Stimulated activated CD8-positive, alpha-beta memory T cell treated with anti-CD3 and anti-CD28 coated beads, Interleukin-7, amount 100 ng/mL, for 4 hours (primary cell): ENCODE measurements at places on chromosomes 13 and 19.

GRCh38 chr19:35077411-35078223 lies 36.1 kb downstream of the HPN start:
- no peak for DNase-seq

DNA sequence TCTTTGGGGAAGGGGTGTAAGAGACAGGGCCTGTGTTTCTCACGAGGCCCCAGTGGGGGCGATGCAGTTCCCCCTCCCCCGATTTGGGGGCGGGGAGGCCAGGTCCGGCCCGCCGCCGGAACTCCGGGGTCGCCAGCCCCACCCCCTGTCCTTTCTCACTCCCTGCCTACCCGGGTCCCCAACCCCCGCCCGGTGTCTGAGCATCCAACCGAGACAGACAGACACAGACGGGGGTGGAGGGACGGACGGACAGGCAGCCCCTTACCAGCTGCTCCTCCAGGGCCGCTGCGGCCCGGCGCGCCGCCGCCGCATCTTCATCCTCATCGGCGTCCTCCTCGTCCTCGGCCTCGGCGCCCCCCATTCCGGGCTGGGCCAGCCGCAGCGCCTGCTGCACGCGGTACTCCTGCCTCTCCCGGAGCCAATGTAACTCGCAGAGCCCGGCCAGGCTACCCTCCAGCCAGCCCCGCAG lies 397 bp downstream of the DACT3 start:
- DNase-seq: no peak

GRCh38 chr13:77580748-77581147 lies 45.2 kb downstream of the SCEL start:
- DNase-seq: no peak

- DNase-seq: no peak
Measured at GRCh38 chr19:32349051-32349450, 3.6 kb downstream of the ZNF507 start.

DNA sequence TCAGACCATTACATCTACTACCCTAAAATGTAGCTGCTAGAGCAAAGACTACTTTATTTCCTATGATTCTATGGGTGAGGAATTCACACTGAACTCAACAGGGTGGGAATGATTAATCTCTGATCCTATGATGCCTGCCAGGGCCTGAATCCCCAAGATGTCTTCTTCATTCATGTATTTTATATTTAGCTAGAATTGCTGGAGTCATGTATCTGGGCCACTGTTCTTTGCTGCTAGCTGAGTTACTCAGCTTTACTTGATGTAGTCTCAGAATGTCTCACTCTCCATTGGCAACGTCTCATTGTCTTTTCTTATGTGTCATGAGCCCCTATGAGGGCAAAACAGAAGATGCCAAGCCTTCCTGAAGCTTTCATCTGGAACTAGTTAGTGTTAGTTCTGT lies 21.1 kb downstream of the ZNF582 start:
- DNase-seq: no peak

DNA sequence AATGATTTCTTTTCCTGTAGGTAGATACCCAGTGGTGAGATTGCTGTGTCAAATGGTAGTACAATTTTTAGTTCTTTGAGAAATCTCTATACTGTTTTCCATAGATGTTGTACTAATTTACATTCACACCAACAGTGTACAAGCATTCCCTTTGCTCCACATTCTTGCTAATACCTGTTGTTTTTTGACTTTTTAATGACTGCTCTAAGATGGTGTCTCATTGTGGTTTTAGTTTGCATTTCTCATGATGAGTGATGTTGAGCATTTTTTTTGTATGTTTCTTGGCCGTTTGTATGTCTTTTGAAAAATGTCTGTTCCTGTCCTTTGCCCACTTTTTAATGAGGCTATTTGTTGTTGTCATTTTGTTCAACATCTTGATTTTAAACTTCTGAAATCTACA lies 103.3 kb downstream of the DGKH start:
- no peak for DNase-seq

DNA sequence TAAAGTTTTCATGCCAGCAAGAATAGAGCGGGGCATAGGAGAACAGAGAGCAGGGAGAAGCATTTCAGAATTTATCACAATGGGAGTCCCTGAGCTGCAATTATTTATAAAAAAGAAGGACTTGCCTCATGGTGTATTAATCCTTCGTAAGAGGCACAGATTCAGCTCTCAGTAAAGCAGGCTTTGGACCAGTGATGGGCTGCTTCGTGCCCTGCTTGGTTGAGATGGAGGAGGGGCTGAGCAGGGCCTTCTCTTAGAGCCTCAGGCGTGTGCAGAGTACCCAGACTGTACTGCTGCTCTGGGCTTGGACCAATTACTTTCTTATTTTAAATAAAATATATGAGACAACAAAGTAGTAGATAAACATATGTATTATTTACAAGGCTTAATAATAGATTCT lies 265.7 kb upstream of the SLC10A2 start:
- no peak for DNase-seq

DNA sequence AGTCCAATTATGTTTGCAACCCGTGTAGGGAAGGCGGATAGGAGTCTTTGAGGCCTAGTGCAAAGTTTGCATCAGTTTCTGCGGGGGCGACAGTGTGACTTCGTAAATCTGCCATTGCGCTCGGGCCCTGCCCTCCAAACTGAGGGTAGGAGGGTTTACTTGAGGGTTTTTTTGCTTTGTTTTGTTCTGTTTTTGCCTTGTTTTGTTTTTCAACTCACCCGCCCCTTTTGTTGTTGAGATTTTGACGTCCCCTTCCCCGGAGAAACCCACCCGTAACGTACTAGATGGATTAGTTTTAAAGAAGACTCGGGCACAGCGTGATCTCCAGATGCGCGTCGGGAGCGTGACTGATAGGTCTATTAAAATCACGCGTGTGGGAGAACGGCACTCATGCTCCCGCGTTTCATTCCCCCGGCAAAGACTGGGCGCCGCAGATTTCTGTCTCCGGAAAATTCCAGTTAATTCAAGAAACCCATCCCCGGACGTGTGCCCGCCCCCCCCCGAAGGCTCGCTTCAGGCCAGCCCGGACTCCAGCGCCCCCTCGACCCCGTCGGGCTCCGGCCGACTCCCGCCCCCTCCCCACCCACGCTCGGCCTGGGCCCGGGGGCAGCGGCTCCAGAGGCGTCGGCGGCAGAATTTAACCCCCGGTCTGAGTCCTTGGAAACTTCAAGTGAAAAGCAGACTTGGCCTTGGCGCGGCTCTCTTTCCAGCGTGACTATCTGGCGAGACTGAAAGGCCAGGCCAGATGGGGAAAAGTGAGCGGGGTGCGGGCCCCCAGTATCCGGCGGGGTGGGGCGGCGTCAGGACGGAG lies 5.0 kb downstream of the SOX1 start:
- DNase-seq: no peak

- no peak for DNase-seq
Measured at GRCh38 chr19:14073925-14074838, 1.6 kb downstream of the MISP3 start.

DNA sequence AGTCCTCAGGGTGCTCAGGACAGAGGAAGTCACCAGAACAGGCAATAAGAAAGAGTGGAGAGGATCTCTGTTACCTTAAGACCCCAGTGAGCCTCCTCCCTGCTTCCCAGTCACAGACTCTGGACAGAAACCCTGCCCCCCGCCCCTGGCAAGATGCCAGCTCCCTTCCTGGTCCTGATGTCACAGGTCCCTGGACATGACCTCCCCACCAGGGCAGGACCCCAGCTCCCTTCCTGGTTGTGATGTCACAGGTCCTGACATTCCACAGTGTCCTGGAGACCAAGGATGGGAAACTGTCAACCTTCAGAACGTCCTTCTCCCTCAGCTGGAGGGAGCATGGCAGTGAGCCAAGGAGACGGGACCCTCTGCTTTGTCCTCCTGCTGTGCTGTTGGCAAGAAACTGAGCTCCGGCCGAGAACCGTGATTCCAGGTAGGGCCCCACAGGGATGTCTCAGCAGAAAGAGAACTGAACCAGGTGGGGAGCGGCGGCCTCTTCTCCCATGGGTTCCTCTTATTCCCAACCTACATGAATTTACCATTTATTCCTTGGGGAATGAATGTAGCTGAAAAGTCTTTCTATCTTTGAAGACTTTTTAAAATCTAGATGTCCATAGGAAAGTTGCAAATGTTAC lies at the start of gene SPACA7:
Gene SPACA7 (plus strand): TSS at position 306 of the 632 bp plus-strand sequence. CDS start 31 bp downstream, at position 337.
- no peak for DNase-seq

GRCh38 chr13:27667946-27668345 lies 46.3 kb downstream of the POLR1D start:
- DNase-seq: no peak

- no peak for DNase-seq
Measured at GRCh38 chr19:36245210-36246005, 30.5 kb downstream of the ZNF146 start.

GRCh38 chr13:28582225-28582891 lies 76.6 kb upstream of the POMP start:
- DNase-seq: no peak

- no peak for DNase-seq
Measured at GRCh38 chr13:64697226-64697625, 2532.9 kb downstream of the PCDH9 start.

- DNase-seq: no peak
Measured at GRCh38 chr19:45804959-45805230, 10.2 kb downstream of the RSPH6A start.

GRCh38 chr19:16127776-16128371 lies 15.6 kb upstream of the HSH2D start:
- no peak for DNase-seq

DNA sequence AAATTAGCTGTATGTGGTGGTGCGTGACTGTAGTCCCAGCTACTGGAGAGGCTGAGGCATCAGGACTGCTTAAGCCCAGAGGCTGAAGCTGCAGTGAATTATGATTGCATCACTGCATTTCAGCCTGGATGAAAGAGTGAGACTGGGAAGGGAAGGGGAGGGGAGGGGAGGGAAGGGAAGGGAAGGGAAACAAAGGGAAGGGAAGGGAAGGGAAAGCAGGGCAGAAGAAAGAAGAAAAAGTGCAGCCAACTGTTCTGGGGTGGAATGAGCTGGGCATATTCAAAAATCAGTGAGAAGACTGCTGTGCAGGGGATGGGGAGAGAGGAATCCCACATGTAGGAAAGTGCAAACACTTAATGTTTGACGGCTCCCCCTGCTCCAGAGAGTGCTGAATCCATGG lies 905.5 kb downstream of the UQCRFS1 start:
- no peak for DNase-seq

GRCh38 chr19:38941979-38942378 lies 11.2 kb downstream of the MRPS12 start:
- no peak for DNase-seq

DNA sequence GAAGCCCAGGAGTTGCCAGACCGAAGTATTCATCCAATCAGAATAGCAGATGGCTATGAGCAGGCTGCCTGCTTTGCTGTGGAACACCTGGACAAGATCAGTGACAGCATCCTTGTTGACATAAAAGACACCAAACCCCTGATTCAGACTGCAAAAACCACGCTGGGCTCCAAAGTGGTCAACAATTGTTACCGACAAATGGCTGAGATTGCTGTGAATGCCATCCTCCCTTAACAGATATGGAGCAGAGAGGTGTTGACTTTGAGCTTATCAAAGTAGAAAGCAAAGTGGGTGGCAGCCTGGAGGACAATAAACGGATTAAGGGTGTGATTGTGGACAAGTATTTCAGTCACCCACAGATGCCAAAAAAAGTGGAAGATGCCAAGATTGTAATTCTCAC lies 250.3 kb upstream of the OBI1 start:
- DNase-seq: no peak

DNA sequence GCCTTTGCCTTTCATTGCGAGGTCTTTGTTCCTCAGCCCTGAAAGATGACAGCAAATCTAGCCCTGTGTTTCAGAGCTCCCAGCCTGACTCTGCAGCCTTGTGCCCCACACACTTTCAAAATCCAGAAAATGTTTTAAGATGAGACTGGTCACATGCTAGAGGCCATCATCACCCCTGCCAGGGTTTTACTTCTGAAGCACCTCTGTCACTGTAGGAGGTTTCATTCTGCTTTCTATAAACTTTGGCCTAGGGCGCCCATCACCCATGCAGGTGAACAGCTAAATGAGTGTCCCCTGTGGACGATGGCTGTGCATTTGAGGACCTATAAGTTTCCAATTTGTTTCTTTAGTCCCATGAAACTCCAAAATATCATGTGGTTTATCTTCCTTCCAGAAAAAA lies 574.2 kb downstream of the MYO16 start:
- no peak for DNase-seq

- peak; percentile 60 for DNase-seq
Measured at GRCh38 chr19:3108775-3109174, 14.6 kb downstream of the GNA11 start.

- DNase-seq: peak; percentile 56
Measured at GRCh38 chr19:54390942-54391577, 24.2 kb upstream of the TTYH1 start.

- DNase-seq: no peak
Measured at GRCh38 chr19:14848822-14849221, at the start of gene OR7A10. Gene OR7A10, minus strand, starts transcription at chr19:14848922. Its CDS starts 7,045 bp downstream, at chr19:14841877.
